KG1 (cell line): ENCODE measurements at places on chromosomes 1 and 21.

DNA sequence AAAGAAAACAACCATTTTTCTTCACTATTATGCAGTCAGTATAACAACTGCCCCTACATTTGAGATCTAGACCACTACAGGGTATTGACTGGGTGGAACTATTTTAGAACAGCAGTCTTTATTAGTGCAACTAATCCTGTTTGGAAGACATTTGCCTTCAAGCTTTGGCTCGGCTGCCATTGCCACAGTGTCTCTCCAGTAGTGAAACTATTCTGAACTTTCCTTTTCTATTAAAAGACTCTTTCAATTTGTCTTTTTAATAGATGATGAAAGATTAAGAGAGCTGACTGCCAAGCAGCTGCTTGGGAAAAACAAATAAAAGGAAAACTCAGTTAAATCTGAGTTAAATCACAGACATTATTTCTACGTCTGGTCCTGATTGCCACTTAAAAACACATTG lies 49.3 kb downstream of the LPGAT1 start:
- DNase-seq = no peak

DNA sequence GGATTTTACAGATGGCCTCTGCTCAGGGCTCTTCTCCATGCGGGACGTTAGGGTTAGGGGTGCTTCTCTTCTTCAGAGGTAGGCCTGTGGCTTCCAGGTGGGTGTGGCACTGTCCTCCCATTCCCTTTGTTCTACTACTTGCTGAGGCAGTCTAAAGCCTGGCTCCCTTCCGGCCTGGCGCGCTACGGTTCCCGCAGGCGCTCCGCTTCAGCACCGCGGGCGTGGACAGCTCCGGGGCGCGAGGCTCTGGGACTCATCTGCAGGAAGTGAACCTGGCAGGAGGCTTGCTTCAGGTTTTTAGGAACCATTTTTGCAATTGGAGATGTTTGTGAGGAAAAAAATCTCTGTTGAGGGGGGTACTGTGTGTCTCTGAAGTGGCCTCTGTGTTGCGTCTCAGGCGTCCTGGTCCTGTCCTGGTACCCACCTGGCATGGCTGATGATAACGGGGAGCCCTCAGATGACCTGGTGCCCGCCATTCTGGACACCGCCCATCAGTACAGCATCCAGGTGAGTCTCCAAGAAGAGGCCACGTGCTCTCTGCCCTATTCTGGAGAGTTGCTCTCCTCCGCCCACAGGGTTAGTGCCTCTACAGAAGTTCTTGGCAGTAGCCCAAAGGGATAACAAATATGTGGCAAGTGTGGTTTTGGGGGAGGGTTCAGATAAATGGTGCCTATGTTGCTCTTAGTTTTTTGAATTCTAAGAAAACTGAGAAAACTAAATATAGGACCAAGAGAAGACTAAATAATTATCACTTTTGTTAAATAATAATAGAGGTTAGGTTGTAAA lies 1.9 kb downstream of the MANEAL start:
- no peak for DNase-seq

DNA sequence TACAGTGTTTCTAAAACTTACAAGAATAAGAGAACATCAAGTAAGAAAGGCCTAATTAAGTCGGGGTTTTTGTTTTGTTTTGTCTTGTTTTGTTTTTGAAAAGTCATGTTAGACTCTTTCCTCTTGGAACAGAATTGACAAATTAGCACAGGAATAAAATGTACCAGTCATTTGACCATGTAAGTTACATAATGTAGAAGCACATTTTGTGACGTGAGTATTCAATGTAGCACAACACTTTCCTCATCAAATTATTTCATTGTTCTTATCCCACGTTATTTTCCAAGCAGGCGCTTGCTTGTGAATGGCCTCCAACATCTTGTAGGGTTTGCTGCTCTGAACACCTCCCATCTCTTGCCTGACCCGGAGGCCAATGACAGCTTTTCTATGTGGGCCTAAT lies 34.7 kb upstream of the DNASE2B start:
- DNase-seq = no peak

- no peak for DNase-seq
Observed at GRCh38 chr1:25615563-25616094, 962 bp upstream of the MAN1C1 start.

DNA sequence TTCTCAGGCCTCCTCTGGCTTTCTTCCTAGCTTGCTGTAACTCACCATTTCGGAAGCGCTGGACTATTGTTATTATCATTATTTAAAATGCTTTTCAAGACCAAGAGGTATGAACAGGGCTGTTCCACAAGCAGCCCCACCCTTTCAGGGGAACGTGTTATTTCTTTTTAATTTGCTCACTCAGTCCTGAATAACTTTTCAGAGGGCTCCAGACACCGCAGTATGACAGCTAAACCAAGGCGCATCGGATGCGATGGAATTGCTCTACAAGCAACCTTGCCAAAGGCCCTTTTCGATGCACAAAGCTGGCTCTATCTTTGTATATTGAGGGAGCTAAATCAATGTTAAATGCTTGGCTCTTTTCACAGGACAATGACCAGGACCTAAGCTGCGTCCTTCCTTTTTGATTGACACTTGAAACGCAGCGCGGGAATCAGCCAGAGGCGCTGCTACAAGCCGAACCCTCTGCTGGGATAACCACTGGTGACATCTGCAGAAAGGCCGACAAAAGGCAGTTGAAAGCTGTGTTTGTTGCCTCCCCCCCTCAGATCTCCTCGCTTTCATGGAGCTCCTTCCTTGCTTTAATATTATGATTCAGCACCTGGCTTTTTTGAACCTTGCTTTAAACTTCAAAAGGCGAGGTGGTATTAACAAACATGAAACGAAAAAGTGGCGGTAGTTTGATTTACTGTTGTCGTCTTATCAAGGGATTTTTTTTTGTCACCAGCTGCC lies 204.7 kb upstream of the PROX1 start:
- no peak for DNase-seq

- no peak for DNase-seq
Observed at GRCh38 chr1:243912347-243912746, 62.3 kb upstream of the AKT3 start.

GRCh38 chr1:94866164-94866807 lies 46.1 kb downstream of the SLC44A3 start:
- DNase-seq = no peak

- DNase-seq = no peak
Observed at GRCh38 chr1:31748365-31748764, 15.8 kb downstream of the ADGRB2 start.

- DNase-seq = no peak
Observed at GRCh38 chr1:147907786-147908509, 5.4 kb downstream of the GJA8 start.

DNA sequence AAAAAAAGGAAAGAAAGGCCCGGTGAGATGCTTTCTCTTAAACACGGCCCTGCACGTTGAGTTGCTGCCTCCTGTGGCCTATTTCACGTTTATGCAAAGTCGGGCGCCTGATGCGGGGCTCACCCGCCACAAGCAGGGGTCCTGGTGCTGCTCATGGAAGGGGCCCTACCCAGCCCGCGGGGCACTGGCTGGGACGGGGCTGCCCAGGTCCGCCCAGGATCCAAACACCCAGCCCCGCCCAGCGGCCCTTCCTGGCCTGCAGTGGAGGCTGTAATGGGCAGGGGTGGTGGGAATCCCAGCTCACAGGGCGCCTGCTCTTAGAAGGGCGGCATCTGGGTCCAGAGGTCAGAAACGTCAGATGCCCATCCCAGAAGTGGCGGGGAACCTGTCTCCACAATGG lies 1.6 kb downstream of the COL6A2 start:
- no peak for DNase-seq

DNA sequence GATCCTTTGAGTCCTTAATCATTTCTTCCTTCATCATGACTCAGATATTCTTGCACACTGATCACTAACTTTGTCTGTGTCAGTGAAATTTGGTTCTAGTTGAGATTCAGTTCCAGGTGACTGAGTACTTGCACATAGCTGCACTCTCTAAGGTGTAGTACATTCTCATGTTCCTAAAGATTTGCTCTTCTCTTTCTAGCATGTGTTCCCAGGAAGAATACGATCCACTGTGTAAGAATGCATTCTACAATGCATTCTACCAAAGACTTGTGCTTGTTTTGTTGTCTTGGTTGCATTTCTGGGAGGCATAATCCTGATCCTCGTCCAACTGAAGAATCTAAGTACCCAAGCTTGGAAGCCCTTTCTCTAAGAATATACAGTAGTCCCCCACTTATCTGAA lies 104.3 kb upstream of the CDC42BPA start:
- no peak for DNase-seq

DNA sequence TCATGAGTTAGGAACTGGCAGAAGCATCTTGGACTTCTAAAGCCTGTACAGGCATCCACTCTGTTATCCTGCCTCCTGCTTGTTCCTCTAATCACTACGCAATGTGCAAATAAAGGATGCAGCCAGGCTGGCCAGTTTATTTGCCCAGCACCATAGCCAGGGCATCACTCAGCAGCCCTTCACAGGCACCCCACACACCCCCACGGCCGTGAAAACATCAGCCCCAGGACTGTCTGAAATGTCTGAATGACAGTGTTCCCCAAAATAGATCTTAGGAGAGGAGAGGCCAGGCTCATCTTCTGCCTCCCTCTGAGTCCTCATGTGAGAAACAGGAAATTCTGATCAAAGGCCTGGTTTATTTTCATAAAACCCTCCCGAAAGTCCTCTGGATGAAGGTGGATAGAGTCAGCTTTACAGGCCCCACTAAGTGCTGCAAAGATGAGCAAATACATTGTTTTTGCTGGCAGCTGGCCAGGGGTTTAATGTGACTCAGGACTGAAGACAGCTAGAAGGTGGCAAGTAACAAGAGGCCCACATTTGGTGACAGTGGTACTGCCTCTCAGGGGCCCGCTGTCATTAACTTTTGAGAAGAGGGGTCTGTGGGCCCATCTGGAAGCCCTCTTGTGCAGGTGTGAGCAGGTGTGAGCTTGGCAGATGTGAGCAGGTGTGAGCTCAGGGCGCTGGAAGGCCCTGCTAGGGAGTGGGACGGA lies 32.9 kb downstream of the GRHL3 start:
- no peak for DNase-seq

- no peak for DNase-seq
Observed at GRCh38 chr1:234912548-234913277, 215.9 kb downstream of the TOMM20 start.

DNA sequence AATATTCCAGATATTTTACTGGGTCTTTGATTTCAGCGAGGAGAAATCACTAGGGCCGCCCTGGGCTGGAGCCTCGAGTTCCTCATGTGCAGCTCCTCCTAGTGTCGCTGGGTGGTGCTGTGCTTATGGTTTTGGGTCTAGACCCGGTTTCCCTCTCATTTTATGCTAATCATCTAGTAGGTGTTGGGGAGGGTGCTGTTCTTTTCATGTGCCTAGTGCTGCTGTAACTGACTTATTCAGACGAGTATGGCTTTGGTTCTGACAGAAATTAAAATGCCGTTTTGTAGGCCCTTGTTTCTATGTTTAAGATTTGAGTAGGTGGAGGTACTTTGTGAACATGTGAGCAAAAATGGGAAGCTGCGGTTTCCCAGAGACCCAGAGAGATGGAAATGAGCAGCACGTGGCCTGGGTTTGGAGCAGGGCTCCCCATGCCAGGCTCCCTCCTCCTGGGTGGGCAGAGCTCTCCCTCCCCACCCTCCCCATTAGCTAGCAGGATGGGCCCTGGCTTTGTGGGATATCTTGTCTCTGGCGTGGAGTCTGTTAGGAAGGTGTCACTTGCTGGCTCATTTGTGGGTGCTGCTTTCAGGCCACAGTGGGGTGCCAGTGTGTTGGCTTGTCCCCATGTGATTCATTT lies 74.0 kb upstream of the GPR88 start:
- DNase-seq = peak; percentile 65

DNA sequence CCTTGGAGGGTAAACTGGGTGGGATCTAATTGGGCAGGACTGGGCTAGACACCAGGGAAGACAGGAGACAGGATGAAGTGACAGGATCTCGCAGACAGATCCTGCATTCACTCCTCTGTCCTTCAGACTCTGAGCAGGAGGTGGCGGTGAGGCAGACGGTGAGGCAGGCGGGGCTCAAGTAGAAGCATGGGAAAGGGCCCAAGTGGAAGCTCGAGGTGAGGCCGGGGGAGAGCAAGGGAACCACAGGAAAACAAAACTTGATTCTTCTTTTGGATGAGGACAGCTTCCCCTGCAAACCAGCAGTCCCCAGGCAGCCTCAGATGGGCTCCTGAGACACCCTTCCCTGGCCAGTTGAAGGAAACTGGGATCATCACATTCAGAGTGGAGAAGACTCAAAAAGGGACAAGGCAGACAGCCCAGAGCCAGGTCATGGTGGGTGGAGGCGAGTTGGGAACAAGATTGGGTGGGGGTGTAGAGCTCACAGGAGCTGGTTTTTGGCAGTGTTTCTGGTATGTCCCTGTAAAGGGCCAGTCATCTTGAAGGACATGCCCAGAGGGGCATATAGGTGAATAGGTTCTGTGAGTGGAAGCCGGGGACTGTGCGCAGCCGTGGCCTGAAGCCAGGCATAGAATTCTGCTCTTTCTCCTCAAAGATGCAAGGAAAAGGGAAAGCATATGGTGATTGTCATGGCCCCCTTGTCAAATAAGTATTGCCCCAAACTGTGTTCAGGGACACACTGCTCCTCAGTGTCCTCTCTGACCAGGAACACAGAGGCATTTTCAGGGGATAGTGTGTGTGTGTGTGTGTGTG lies 18.0 kb downstream of the INKA2 start:
- DNase-seq = no peak

GRCh38 chr21:37341254-37341960 lies 25.2 kb upstream of the DYRK1A start:
- no peak for DNase-seq

DNA sequence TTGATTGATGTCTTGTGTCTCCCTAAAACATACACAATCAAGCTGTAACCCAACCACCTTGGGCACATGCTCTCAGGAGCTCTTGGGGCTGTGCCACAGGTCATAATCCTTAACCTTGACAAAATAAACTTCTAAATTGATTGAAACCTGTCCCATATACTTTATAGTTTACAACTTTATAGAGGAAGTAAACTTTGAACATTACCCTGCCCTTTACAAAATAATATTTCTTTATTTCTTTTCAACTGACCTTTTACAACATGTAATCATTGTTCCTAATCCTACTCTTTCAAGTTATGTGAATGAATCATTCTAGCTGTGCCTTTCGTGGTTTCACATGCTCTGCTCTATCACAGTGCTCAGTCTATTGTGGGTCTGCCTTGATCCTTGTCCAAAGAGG lies 118.3 kb upstream of the ATP1A1 start:
- no peak for DNase-seq

GRCh38 chr1:1353389-1354151 lies 4.4 kb upstream of the DVL1 start:
- no peak for DNase-seq

- DNase-seq = no peak
Observed at GRCh38 chr1:39405358-39405757, 86.1 kb upstream of the BMP8A start.
